Fibroblast of mammary gland (primary cell): ENCODE measurements at places on chromosomes 13 and 19.
A peak's percentile ranks its signal among the peaks of the same experiment; 100 is the strongest.

- no peak for DNase-seq
These were observed 148.0 kb downstream of the PRR20E start for GRCh38 chr13:57314897-57315520.

GRCh38 chr13:84655677-84656076 lies 773.4 kb upstream of the SLITRK1 start:
- DNase-seq = peak; percentile 43

GRCh38 chr13:107867701-107868661 lies 347.4 kb downstream of the LIG4 start:
- peak; percentile 17 for DNase-seq

DNA sequence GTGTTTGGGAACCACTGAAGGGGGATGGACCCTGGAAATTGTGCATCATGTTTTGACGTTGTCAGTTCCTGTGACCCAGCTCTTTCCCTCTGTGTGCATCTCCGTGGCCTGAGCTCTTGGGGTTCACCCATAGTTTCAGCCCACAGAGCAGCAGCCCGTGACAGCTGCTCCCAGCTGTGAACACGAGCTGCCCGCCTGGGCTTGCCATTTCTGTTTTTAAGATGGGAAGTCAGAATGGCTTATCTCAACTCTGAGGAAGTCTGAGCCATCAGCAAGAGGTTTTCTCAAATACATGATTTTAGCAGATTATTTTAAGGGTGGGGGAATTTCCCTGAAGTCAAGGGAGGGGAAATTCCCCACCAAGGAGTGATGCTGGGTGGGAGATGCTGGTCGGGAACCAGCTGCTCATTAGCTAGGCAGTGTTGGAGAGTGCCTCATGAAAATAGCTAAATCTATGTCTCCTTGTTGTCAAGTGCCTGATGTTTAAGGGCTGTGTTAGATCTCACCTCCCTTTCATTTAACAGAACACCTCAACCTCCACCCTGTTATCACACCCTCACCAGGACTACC lies 34.8 kb upstream of the C1QTNF9 start:
- no peak for DNase-seq

GRCh38 chr13:98324105-98324504 lies 147.0 kb upstream of the RNF113B start:
- DNase-seq = peak; percentile 66

DNA sequence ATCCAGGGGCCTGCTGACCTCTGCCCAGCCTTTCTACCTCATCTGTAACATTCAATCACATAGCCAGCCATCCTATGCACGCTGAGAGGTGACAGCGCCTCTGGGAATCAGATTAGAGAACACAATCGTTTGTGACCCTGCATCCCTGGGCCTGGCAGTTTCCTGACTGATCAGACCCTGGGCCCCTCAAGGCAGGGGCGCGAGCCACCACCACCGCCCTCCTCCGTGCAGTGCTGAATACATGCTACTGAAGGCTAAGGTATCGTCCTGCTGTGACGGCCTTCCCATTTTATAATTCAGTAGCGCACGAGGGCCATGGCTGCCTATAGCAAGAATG lies 1.3 kb downstream of the TMTC4 start:
- no peak for DNase-seq

DNA sequence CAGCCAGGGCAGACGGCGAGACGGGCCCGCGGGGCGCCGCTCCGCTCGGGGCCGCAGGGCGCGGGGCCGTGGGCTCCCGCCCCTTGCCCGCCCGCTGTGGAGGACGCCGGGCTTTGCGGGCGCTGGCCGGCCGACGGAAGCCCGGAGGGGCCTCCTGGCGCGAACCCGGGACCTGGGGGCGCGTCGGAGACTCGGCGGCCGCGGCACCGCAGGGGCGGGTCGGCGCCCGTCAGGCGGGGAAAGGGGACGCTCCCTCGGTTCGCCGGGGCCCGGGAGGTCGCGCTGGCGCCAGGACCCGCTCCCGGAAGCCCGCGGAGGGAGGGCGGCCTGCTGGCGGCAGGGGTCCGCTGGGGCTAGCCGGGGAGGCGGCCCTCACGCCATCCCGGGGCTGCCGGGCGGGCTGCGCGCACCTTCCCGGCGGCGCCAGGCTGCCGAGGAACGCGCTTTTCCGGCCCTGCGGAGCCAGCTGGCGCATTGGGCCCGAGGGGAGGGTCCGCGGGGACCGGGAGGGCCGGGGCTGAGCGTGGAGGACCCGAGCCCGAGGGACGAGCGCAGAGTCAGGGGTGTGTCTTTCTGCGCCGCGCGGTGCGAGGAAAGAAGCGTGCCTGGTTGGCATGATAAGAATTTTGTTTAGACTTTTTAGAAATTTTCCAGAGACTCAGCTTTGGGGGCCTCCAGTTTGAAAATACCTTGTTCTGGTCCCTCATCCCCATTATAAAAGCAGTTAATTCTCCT lies 511 bp downstream of the GARRE1 start:
- DNase-seq = no peak

- DNase-seq = peak; percentile 69
These were observed 21.5 kb upstream of the FOSB start for GRCh38 chr19:45446295-45446694.

DNA sequence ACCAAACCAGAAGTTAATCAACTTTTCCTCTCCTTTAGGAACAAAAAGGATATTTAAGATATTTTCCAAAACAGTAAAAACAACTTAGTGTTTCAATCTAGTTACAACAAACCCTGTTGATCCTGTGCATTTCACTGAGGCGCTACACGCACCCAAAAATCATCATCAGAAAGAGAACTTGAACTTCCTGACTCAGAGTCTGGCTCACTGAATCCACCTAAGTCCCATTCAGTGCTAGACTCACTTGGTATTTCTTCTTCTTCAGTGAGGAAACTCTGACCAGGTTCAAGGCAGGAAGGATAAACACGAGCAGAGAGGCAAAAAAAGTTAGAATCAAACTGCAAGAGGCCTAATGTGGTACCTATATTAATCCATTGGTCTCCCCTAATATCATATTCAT lies 2.2 kb downstream of the KBTBD6 start:
- peak; percentile 63 for DNase-seq

DNA sequence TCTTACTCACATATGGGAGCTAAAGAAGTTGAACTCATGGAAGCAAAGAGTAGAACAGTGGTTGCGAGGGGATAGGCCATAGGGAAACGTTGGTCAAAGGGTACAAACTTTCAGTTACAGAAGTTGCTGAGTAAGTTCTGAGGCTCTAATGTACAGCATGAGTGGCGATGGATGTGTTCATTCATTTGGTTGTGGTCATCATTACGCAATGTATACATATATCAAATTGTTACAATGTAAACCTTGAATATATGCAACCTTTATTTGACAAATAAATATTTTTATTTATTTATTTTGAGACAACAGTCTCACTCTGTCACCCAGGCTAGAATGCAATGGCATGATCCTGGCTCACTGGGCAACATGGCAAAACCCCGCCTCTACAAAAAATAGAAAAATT lies 38.7 kb downstream of the ZIC5 start:
- no peak for DNase-seq

DNA sequence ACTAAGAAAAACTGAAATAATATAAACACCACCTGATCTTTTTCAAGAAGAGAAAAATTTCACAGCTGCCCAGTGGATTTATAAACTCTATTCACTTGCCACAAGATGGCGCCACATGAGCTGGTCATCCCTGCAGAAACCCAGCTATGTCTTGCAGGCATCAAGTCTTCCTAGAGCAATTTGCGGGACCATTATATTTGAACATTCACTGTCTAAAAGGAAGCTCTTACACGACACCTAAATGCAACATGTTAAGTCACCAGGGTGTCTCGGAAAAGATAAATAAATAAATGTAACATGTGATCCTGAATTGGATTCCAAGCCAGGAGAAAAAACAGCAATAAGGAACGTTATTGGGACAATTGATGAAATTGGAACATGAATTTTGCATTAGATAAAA lies 20.3 kb upstream of the AKT2 start:
- DNase-seq = peak; percentile 90

DNA sequence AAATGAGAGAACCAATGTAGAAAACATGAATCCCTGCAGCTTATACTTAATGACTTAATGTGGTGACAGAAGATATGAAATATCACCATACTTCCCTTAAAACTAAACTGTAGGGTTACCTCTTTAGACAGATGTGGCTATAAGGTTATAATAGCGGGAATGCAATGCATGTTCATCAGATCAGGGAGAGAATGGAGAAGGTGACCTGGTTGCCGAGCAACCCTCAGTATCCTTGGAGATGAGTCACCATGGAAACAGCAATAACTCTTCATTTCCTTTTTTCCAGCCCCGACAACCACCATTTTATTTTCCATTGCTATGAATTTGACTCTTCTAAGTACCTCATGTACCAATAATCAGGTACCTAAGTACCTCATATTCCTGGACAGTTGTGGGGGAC lies 28.0 kb upstream of the ZNF835 start:
- DNase-seq = no peak

DNA sequence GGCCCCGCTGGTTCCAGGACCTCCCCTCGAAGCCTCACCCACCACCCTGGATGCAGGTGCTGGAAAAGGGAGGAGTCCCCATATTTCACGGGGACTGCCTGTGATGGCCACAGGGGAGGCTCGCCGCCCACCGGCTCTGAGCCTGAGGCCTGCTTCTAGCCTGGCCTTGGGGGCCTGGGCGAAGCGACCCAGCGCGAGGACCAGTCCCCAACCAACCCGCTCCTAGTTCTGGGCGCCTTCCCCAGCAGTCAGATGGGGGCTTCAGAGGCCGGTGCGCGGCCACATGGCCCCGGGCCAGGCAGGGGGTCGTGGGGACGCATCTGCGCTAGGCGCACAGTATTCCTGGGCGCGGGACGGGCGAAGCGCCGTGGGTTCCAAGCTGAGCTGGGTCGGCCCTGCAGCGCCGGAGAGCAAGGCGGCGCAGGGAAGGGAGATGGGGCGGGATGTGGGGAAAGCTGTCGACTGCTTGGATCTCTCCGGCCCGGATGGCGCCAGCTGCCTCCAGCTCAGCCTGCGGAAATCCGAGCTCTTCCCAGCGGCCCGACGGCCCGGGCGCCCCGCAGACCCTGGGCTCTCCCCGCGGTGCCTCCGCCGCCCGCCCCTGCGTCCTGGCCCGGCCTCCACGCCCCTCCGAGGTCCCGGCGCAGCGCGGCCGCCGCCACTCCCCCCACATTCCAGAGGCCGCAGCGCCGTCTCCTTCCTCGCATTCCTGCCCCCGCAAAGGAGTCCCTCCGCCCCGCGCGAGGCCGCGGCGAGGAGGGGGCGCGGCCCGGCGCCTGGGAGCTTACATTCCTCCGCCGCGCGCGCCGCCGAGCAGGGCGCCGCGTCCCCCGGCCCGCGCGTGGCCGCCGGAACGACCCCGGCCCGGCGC lies at the start of gene WTIP:
Gene WTIP, plus strand, starts transcription at position 788 of the 871 bp plus-strand sequence. CDS start 217 bp downstream, outside the sequence.
- DNase-seq = peak; percentile 75

DNA sequence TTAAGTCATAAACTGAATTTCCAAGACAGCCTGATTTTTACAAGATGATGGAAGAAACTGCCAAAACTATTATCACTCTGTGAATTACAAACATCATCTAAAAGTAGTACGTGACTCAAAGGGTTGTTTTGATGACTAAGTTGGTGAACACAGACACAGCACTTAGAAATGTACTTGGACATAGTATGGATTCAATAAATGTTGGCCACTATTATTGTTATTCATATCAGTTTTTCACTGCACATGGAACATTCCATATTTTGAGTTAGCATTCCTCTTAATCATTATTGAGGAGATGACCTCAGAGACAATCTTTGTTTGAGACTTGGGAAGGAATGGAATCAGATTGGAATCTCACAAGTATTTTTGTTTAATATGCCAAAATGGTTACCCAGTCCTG lies 172.9 kb downstream of the OXGR1 start:
- peak; percentile 84 for DNase-seq

GRCh38 chr19:44552324-44552723 lies 22.8 kb upstream of the CEACAM20 start:
- DNase-seq = peak; percentile 31

DNA sequence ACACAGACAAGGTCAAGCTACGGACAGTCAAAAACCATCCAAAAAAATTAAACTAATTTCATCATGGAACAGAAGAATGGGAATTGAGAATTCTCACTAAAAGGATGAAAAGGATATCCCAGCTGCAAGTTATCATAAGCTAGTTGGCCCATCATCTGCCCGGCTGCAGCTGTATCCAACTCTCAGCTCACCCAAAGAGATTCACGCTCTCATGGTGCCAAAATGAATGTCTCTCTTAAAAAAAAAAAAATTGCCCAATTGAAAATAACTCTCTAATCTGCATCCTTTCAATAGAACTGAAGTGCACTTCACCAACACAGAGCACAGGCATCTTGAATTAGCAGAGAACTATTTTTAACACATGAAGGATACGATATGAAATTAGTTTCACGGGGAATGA lies 20.0 kb downstream of the ENOX1 start:
- no peak for DNase-seq

GRCh38 chr13:50275392-50276063 lies 260.3 kb downstream of the KCNRG start:
- peak; percentile 12 for DNase-seq

- no peak for DNase-seq
These were observed 9.9 kb upstream of the MEIS3 start for GRCh38 chr19:47429140-47429793.

DNA sequence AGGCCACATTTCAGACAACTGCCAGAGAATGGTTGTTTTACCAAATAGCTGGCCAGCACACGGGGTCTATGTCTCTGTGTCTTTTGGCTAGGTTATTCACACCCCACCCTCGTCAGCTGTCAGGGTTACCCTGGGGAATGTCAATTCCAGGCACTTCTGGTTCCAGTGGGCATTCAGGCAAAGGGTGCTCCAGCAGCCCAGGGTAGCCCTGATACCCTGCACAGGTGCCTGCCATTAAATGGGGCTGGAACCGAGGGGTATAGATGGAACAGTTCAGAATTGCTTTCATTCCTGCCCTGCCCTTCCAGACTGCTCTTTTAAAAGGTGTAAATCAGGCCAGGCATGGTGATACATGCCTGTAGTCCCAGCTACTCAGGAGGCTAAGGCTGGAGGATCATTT lies 43.2 kb upstream of the HOMER3 start:
- DNase-seq = no peak

DNA sequence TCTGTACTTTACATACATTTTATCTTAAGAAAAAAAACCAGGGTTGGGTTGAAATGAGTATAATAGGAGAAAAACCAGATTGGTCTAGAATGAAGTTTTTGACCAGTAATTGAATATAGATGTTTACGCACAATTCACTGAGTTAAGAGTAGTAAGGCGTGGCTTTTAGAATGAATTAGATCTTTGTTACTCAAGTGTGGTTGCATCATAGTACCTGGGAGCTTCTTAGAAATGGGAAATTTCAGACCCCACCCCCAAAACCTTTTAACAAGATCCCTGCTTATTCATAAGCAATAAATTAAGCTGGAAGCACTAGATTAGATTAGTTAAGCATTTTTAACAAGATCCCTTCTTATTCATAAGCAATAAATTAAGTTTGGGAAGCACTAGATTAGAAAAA lies 28.7 kb upstream of the LMO7 start:
- no peak for DNase-seq

GRCh38 chr19:11164296-11164695 lies 8.7 kb upstream of the SPC24 start:
- no peak for DNase-seq
